Stimulated activated CD4-positive, alpha-beta T cell treated with anti-CD3 and anti-CD28 coated beads, TNF-alpha, amount 100 ng/mL, for 24 hours (primary cell): ENCODE measurements at places on chromosomes 1 and 21.

GRCh38 chr1:180137776-180138175, 16.9 kb upstream of the QSOX1 start:
- DNase-seq, result no peak

DNA sequence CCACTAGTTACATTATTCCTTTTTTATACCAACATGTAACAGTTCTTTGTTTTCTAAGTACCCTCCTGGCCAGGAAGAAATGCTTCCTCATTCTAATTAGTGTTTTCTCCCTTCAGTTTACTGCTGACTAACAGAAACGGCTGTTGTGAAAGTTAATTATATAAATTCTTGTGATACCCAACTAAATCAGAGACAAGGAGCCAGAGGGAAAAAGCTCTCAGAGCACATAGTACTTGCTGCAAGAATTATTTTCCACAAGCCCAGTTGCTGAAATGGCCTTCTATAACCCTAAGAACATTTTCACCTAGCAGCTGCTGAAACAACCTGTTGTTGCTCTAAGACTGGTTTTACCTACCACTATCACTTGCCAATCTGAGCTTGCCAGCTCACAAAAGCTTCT, 82.4 kb downstream of the FAF1 start:
- no peak for DNase-seq

GRCh38 chr1:204341380-204341779, 18.3 kb downstream of the PLEKHA6 start:
- no peak for DNase-seq

DNA sequence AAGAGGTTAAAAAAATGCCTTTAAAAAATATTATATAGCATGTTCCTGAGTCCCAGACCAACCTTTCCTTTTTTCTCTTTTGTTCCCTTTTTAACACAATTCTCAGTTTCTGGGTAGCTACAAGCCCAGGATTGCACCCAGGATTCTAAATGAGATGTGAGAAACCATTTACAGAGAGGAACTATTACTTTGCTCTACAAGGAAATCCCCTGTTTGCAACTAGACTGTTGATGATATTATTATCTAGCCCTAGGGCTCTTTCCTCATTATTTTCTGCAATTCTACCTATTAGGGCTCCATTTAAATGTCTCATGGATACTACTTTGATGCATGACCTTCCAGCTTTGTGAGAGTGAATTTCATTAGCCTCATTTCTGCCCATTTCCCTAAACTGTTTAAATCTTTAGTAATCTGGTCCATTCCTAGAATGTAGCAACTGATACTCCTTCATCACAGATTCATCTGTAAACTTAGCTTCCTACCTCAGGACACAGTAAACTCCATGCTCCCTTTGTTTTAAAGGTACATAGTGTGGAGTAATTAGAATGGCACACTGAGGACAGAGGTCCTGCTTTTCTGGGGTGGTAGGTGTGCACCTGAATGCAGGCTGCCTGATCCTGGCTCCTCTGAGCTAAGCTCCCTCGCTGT, 7.1 kb upstream of the KIF14 start:
- DNase-seq, result no peak

- DNase-seq, result no peak
Measured at GRCh38 chr1:45815667-45816458, 12.5 kb downstream of the MAST2 start.

DNA sequence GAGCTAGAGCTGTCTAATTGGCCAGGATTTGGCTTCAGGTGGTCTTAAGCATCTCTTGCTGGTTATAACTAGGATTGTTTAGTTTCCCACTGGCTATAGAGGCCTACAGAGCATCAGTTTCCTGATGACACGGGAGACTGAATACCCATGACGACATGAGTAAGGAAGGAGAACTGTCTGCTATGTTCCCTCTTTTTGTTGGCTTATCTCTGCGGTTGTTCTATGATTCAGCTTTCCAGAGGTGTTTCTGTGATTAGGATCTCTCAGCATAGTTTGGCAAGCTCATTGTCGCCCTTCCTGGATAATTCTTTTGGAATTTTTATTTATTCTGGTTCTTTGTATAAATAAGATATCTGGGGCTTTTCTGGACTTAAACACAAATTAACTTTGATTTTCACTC, 163.4 kb downstream of the OLFM3 start:
- DNase-seq, result no peak

GRCh38 chr21:35444391-35444790, 395.3 kb upstream of the RUNX1 start:
- DNase-seq, result no peak

DNA sequence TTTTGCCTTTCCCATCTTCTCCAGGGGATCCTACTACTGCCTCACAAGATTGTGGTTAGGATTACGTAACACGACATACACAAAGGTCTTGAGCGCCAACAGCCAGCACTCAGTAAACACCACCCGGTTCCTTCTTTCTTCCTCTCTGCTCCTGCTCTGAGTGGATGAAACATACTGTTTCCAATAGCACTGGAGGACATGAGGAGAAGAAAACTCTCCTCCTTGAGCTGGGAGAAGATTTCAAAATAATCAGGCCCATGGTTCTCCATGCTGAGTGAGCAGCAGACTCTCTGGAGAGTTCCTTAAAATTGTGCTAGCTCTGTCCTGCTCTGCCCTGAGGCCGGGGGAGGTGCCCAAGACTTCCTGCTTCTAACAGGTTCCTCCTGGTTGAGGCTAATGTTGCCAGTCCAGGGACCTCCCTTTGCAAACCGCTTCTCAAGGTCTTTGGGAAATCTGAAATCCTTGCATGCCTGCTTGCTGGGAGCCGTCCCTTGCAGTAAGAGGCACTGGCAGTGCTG, 29.4 kb upstream of the MX1 start:
- no peak for DNase-seq

GRCh38 chr1:33925586-33925985, 61.7 kb downstream of the HMGB4 start:
- no peak for DNase-seq

DNA sequence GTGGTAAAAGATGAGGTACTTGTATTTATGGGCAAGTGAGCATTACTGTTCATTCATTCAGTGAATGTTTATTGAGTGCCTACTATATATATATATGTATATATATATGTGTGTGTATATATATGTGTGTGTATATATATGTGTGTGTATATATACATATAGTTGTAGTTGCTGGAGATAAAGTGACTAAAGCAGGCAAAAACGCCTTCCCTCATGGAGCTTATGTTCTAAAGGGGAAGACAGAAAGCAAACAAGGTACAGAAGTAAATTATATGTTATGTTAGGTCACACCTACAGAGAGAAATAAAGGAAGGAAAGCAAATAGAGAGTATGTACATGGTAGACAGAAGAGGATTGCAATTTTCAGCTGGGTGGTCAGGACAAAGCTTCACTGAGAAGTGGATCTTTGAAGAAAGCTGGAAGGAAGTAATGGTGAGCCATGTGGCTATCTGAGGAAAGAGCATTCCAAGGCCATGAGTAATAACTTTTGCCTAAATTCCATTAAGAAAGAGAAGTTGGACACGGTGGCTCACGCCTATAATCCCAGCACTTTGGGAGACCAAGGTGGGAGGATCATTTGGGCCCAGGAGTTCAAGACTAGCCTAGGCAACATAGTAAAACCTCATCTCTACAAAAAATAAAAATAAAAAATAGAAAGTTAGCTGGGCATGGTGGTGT, 33.5 kb upstream of the KLF17 start:
- no peak for DNase-seq

- DNase-seq, result no peak
Measured at GRCh38 chr1:47226839-47227215, 5.2 kb downstream of the TAL1 start.

GRCh38 chr1:54341763-54342162, 64.4 kb downstream of the SSBP3 start:
- no peak for DNase-seq

DNA sequence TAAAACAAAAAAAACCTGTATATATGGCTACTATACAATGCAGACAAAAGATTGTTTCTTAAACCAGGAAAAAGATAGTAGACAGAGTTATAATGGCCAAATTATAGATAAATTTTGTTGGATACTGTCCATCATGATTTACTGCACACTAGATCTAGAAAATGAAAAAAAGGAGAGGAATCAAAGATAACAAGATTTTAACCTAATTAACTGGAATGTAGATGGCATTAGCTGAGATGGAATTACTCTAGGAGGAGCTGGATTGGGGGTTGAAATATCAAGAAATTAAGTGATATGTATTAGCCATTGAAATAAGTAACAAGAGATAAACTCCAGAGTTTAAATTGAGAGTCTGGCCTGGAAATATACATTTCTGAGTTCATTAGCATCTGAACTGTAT, 1489.1 kb downstream of the PLA2G4A start:
- DNase-seq, result no peak

GRCh38 chr1:28035420-28035819, 53.0 kb downstream of the EYA3 start:
- DNase-seq, result no peak

GRCh38 chr1:218494449-218494852, 149.3 kb downstream of the TGFB2 start:
- no peak for DNase-seq

- DNase-seq, result no peak
Measured at GRCh38 chr1:145716641-145717345, 2.5 kb upstream of the CD160 start.

- no peak for DNase-seq
Measured at GRCh38 chr1:159602501-159602999, 14.9 kb downstream of the APCS start.

- DNase-seq, result no peak
Measured at GRCh38 chr1:26542771-26543451, 13.3 kb downstream of the RPS6KA1 start.

- DNase-seq, result no peak
Measured at GRCh38 chr1:231315887-231316286, 21.8 kb downstream of the EXOC8 start.

DNA sequence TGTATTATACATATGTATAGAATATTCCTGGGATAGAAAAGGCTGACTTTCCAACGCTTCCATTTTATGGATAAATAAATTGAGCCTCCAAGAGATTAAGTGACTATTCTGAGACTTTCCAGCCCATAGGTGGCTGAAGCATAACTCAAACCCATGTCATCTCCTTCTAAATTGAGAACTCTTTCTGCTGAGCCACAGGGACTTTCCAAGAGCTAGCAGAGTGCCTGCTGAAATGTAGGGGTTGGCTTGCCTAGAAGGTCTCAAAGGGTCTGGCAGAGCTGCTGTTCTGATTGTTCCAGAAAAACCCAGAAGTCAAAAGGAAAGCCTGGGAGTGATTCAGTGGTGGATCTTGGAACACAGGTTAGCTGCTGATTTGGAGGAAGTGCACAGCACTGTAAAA, 146.4 kb upstream of the BEND5 start:
- no peak for DNase-seq

GRCh38 chr1:177772386-177772960, 197.4 kb downstream of the SEC16B start:
- DNase-seq, result no peak

- no peak for DNase-seq
Measured at GRCh38 chr1:51000651-51001050, 30.6 kb downstream of the CDKN2C start.

DNA sequence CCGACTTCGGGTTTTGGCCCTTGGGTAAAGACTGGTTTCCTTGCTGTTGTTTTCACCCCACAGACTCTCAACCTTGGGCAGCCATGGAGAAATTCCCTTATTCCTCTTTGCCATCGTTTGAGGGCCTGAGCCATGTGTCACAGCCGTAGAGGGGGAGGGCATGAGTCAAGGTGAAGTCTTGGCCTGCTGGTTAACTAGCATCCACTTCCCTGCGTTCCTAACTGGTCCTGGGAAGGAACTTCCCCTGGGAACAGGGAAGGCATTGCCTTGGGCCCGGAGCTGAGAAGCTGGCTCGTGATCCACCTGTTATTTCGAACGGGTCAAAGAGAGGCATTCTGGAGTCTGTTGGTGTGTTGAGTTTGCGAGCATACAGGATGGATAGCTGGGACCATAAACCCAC, 464.9 kb downstream of the CAMTA1 start:
- no peak for DNase-seq

GRCh38 chr1:84366786-84367185, 31.5 kb upstream of the DNASE2B start:
- DNase-seq, result no peak

DNA sequence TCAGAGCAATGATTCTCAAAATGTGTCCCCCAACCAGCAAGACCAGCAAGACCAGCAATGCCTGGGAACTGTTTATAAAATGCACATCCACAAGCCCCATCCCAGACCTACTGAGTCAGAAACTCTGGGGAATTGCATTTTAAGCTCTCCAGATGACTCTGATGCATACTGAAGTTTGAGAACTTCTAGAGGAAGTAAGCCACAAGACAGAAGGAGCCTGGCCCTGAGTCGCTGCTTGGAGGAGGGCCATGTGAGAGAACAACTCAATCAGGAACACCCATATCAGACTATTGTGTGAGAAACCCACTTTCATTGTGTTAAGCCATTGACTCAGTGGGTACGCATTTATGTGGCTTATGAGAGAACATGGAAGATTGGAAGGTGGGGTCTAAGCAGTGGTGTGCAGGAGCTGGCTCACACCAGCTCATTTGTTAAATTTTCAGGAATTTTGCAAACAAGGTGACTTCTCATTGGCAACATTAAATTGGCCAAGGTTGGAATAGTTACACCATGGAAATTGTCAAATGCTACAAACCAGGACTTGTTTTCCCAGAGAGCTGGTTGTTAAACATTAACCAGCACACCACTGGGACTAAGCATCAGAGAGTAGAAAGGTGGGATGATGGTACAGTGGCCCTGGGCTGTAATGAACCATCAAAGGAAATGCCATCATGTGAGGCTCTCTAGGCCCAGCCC, 38.9 kb downstream of the ATP1A1 start:
- no peak for DNase-seq

GRCh38 chr1:164770131-164770529, 211.1 kb downstream of the PBX1 start:
- no peak for DNase-seq

DNA sequence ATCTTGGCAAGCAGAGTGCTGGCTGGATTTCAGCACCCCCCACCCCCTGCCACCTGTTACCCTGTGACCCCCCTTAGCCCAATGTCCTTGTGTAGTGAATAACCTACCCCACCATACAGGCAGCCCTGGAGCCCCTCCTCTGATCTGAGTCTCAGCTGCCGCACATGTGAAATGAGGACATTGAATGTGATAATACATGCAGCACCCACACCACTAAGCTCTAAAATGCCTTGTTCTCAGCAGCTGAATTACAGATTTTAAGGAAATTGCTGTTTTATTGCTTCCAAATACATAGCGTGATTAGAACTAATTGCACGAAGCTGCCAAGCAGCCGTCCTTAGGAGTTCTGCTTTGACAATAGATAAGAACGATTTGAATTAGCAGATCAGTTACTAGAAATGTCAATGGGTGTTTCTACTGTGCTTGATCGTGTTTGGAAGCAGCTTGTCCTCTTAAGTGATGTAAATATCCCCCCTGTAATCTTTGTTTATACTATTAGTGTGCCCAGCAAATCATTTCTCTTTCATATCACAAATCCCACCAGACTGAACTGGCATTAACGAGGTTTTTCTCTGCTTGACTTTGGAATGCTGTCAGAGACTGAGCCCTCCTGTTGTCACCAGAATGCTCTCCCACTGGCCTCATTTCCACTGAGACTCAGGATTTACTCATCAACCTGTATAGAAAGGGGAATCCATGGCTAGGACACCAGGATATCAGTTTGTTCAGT, 4.9 kb downstream of the SLAMF8 start:
- DNase-seq, result no peak
